Substantia nigra (tissue), 51 donors: ENCODE measurements at places on chromosomes 5 and 9.

DNA sequence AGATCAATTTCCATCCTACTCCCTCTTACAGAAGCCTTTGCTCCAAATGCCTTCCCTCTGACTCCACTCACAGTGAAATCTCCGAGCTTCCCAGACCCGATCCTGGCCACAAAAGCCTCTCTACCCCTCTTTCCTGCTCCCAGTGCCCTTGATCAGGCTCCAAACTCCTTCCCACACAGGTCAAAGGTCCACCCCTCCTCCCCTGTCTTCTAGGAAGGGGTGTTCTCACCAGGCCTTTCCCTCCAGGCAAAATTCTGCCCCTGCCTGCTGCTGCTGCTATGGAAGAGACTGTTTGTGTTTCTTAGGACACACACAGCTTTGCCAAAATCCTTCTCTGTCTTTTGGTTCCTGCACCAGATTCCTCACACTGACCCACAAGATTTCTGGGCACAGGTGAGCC is 85.8 kb upstream of the ALDH1A1 start:
- DNase-seq = peak; percentile 7

GRCh38 chr9:129781981-129782380 is 21.0 kb upstream of the TOR1B start:
- DNase-seq = no peak

GRCh38 chr5:6601271-6601670 is 31.6 kb downstream of the NSUN2 start:
- no peak for DNase-seq

DNA sequence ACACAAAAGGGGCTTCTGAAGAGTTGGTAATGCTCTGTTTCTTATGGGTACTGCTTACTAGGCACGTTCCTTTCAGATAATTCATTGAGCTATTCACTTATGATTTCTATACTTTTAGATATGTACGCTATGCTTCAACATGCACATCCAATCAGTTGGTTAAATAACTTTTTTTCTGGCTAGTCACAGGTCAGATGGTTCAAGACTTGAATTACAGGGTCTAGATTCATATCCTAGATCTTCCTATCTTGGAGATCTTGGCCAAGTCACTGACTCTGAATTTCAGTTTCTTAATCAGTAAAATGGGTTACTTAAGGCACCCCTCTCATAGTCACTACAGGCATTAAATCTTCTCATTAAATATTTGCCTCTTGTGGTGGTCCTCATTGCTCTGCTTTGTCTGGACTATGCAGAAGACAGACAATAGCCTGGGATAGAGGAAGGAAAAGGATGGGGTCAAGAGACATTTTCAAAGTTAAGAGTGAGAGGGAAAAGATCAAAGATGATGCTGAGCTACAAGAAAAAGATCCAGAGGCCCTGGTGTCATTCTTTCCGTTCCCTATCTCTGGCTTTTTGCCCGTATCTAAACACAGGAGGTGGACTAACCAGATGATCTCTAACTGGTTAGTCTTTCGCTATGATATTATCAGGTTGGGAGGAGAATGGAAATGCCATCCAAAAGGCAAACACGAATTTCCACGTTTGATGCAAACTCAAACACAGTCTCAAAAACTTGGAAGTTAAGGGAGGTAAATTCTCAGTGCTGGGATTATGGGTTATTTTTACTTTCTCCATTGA is 1.8 kb upstream of the CCDC180 start:
- DNase-seq = no peak

DNA sequence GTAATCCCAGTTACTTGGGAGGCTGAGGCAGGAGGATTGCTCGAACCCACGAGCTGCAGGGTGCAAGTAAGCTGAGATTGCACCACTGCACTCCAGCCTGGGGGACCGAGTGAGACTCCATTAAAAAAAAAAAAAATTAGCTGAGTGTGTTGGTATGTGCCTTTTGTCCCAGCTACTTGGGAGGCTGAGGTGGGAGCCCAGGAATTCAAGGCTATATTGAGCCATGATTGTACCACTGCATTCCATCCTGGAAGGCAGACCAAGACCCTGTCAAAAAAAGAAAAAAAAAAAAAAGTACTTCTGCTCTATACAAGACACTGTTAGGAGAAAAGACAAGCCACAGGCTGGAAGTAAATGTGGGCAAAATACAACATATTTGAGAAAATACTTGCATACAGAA is 68.5 kb upstream of the FBXW11 start:
- no peak for DNase-seq
